ENCODE measurements at places on chromosomes 11 and 22.

GRCh38 chr22:36405671-36406538, 18.1 kb upstream of the MYH9 start:
- no peak for DNase-seq
- H3K27ac ChIP-seq = no peak overlapping the region
- H3K36me3 ChIP-seq = no peaks in the 10 kb centered on the region
- H3K27me3 ChIP-seq = no peaks in the 10 kb centered on the region

DNA sequence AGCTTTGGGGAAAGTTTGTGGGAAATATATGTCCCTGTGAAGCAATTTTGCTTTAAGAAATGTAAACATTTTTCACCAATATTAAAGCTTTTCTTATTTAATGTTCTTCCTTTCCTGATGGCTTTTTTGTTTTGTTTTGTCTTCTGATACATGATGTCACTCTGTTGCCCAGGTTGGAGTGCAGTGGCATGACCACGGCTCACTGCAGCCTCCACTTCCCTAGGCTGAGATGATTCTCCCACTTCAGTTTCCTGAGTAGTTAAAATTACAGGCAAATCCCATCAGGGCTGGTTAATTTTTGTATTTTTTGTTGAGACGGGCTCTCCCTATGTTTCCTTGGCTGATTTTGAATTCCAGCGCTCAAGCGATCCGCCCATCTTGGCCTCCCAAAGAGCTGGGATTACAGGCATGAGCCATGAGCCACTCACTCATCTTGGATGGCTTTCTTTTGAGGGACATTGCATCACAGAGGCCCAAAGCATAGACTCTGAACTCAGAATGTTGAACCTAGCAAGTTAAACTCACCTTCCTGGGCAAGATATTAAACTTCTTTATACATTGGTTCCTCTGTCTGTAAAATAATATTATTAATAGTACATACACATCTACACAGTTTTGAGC, 651 bp upstream of the CARD16 start:
- H3K4me1 ChIP-seq = no peaks in the 10 kb centered on the region
- H3K27ac ChIP-seq = no peak overlapping the region
- no peak for DNase-seq

DNA sequence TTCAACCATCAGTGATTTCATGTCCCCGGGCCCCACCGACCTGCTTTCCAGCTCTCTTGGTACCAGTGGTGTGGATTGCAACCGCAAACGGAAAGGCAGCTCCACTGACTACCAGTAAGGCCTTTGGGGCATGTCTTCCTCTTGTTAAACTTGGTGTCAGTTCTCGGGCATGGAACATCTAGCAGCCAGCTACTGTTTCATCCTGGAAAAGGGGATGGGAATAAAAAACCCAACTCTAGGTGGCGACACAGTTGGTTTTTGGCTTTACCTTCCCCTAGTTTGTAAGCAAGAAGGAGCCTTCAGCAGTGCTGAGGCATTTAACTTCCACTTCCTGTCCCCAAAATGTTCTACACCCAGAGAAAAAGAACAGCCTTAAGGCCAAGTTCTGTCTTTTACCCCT, 76.7 kb downstream of the BMAL1 start:
- no peaks in the 10 kb centered on the region for H3K36me3 ChIP-seq
- no peak overlapping the region for H3K4me3 ChIP-seq
- peak; percentile 29 for DNase-seq
- H3K27ac ChIP-seq = no peak overlapping the region
- no peaks in the 10 kb centered on the region for H3K27me3 ChIP-seq
- H3K4me1 ChIP-seq = no peaks in the 10 kb centered on the region

DNA sequence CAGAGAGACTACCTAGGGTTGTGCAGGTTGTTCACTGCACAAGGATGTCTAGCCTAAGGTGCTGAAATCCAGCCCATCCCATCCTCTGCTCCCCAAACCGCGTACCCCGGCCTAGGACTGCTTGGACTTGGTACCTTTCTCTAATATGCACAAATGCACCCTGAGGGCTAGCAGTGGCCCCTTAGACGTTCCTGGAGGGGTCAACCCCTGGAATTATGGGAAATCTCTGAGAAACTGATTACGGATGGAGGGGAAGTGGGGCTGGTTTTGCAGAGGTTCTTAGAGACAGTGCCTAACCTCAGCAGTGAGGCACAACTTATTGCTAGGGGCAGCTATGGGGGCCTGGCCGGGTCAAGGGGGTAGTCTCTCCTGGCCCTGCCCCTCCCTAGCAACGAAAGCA, 2.5 kb downstream of the C11orf68 start:
- H3K27ac ChIP-seq = no peak overlapping the region
- DNase-seq = no peak
- peaks cover 3% of the 10 kb centered on the region for H3K4me1 ChIP-seq
- H3K4me3 ChIP-seq = no peak overlapping the region

- no peaks in the 10 kb centered on the region for H3K36me3 ChIP-seq
- no peak for DNase-seq
- peaks cover 2% of the 10 kb centered on the region for H3K4me1 ChIP-seq
- H3K4me3 ChIP-seq = no peak overlapping the region
- H3K27me3 ChIP-seq = no peaks in the 10 kb centered on the region
These were observed 20.1 kb upstream of the CD44 start for GRCh38 chr11:35118906-35119305.

DNA sequence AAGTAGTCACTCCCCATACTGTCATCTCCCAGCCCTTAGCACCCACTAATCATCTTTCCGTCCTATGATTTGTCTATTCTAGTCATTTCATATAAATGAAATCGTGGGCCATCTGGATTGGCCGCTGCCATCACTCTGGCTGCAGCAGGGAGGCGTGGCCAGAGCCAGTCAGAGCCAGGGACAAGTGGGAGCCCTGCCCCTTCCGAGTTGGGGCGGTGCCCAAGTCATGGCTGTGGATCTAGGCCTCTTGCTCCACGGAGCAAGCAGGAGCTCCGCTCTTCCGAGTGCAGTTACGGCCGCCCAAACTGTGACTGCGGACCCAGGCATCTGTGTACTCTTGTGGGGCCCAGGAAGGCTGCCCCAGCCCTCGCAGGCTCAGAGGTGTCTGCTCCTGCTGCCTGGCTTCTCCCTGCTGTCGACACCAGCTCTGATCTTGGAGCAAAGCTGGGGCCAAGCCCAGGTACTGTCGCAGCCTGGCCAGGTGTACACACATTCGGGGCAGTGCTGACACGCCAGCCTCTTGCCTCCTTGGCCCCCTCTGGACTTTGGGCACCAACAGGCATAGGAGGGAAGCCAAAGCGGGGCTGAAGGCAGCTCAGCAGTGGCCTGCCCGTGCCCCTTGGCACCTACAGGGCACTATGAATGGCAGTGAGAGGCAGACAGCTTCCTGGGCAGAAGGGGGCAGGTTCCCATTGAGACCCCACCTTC, 8.4 kb downstream of the MRPL48 start:
- H3K27ac ChIP-seq = no peak overlapping the region
- peaks cover 3% of the 10 kb centered on the region for H3K36me3 ChIP-seq
- no peaks in the 10 kb centered on the region for H3K4me1 ChIP-seq
- no peak for DNase-seq
- no peak overlapping the region for H3K4me3 ChIP-seq

GRCh38 chr11:73453562-73453961, 77.4 kb downstream of the RELT start:
- no peak overlapping the region for H3K4me3 ChIP-seq
- DNase-seq = no peak
- no peaks in the 10 kb centered on the region for H3K4me1 ChIP-seq
- no peak overlapping the region for H3K27ac ChIP-seq

GRCh38 chr22:22825213-22825593, 62.4 kb upstream of the IGLL5 start:
- no peaks in the 10 kb centered on the region for H3K27me3 ChIP-seq
- no peaks in the 10 kb centered on the region for H3K36me3 ChIP-seq
- DNase-seq = no peak
- no peak overlapping the region for H3K4me3 ChIP-seq
- H3K27ac ChIP-seq = no peak overlapping the region

- no peak for DNase-seq
- H3K27me3 ChIP-seq = no peaks in the 10 kb centered on the region
- no peak overlapping the region for H3K27ac ChIP-seq
- no peaks in the 10 kb centered on the region for H3K4me1 ChIP-seq
These were observed 3.5 kb downstream of the MUC5B start for GRCh38 chr11:1226226-1226985.

DNA sequence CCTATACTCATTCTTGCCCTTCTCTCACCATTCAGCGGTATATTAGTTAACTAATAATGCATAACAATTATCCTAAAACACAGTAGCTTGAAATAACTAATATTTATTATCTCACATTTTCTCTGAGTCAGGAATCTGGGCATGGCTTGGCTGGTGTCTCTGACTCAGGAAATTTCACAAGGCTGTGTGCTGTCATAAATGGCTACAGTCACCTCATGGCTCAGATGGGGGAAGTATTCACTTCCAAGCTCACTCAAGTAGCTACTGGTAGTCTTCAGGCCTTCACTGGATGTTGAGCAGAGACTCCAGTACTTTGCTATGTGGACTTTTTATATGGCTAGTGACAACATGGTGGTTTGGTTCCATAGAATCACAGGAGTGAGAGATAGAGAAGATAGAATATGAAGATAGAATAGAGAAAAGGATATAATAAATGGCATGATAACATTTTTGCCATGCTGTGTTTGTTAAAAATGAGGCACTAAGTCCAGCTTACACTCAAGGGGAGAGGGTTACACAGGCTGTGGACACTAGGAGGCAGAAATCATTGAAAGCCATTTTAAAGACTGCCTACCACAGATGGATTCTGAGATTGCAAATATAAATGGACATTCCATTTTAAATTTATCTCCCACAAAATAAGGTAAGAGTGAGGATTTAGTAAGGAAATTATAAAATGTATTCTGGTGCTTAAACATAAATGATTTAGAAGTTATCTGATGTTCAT, 997.8 kb upstream of the CHORDC1 start:
- no peak for DNase-seq
- no peak overlapping the region for H3K27ac ChIP-seq
- no peak overlapping the region for H3K4me3 ChIP-seq
- H3K27me3 ChIP-seq = no peaks in the 10 kb centered on the region
- H3K36me3 ChIP-seq = no peaks in the 10 kb centered on the region
- H3K4me1 ChIP-seq = no peaks in the 10 kb centered on the region

DNA sequence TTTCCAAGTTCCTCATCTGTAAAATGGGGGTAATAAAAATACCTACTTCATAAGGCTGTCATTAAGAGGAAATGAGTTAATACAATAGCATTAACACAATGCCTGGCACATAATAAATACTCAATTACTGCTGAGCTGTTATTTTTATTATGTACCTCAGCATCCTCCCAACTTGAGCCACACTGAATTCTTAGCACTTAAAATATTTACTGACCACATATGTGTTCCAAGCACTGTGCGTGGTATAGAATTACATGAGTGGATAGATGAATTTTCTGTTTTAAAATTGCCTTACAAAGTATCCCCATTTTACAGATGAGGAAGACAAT, 139.0 kb upstream of the TIMP3 start:
- H3K27ac ChIP-seq = no peak overlapping the region
- H3K4me3 ChIP-seq = no peak overlapping the region
- no peaks in the 10 kb centered on the region for H3K36me3 ChIP-seq
- no peaks in the 10 kb centered on the region for H3K4me1 ChIP-seq
- no peaks in the 10 kb centered on the region for H3K27me3 ChIP-seq

DNA sequence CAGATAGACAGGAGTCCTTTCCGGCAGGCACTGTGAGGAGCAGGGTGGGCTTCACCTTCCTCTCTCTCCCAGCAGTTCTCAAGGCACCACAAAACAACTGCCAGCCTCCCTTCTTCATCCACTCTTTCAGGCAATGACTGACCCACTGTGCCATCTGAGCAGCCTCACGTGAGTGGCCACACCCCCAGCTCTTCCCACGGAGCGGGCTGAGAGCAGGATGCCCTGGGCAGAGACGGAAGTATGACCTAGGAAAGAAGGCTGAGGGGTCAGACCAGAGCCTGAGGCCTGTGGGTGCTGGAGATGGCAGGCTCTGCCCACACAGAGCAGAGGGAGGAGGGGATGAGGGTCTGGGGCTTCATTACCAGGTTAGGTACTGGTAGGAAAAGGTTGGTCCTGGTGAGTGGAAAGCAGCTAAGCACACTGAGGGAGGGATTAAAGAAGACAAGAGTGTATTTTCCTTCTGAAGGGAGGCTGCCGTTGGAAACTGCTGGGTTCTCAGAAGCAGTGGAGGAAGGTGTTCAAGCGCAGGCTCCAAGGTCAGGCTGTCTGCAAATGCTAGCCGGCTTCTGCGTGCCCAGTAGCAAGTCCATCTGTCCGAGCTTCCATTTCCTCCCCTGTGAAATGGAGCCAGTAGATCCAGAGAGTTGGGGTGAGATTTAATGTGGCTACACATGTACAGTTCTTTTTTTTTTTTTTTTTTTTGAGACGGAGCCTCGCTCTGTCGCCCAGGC, 4.6 kb downstream of the NLRP6 start:
- H3K27me3 ChIP-seq = peaks cover 12% of the 10 kb centered on the region
- H3K4me3 ChIP-seq = no peak overlapping the region
- H3K36me3 ChIP-seq = peaks cover 4% of the 10 kb centered on the region
- no peak for DNase-seq
- H3K27ac ChIP-seq = no peak overlapping the region
- peaks cover 6% of the 10 kb centered on the region for H3K4me1 ChIP-seq

- DNase-seq = no peak
- no peaks in the 10 kb centered on the region for H3K36me3 ChIP-seq
- no peaks in the 10 kb centered on the region for H3K27me3 ChIP-seq
- no peak overlapping the region for H3K27ac ChIP-seq
- no peaks in the 10 kb centered on the region for H3K4me1 ChIP-seq
- H3K4me3 ChIP-seq = peak overlapping the region; percentile 53
These were observed 504 bp upstream of the ZNF215 start for GRCh38 chr11:6925636-6926207.

- no peak overlapping the region for H3K27ac ChIP-seq
- no peak overlapping the region for H3K4me3 ChIP-seq
- DNase-seq = no peak
- H3K36me3 ChIP-seq = peaks cover 46% of the 10 kb centered on the region
These were observed 11.6 kb downstream of the FADS2 start for GRCh38 chr11:61839742-61840141.

GRCh38 chr22:30978304-30978962, 9.4 kb downstream of the TUG1 start:
- H3K27ac ChIP-seq = no peak overlapping the region
- H3K4me3 ChIP-seq = no peak overlapping the region
- no peaks in the 10 kb centered on the region for H3K4me1 ChIP-seq
- H3K27me3 ChIP-seq = no peaks in the 10 kb centered on the region
- no peak for DNase-seq
- peaks cover 7% of the 10 kb centered on the region for H3K36me3 ChIP-seq

- H3K27me3 ChIP-seq = no peaks in the 10 kb centered on the region
- no peak overlapping the region for H3K27ac ChIP-seq
- H3K4me3 ChIP-seq = no peak overlapping the region
- DNase-seq = no peak
- no peaks in the 10 kb centered on the region for H3K4me1 ChIP-seq
These were observed 166.9 kb downstream of the NAV2 start for GRCh38 chr11:19879307-19880087.

- H3K4me3 ChIP-seq = no peak overlapping the region
- H3K36me3 ChIP-seq = no peaks in the 10 kb centered on the region
- no peak for DNase-seq
These were observed 36.7 kb upstream of the AMPD3 start for GRCh38 chr11:10418259-10418949.

- H3K27ac ChIP-seq = no peak overlapping the region
- no peaks in the 10 kb centered on the region for H3K36me3 ChIP-seq
- no peaks in the 10 kb centered on the region for H3K27me3 ChIP-seq
- H3K4me1 ChIP-seq = peaks cover 3% of the 10 kb centered on the region
These were observed 601.3 kb downstream of the BUD13 start for GRCh38 chr11:116171271-116172140.

- no peaks in the 10 kb centered on the region for H3K36me3 ChIP-seq
- no peak overlapping the region for H3K27ac ChIP-seq
- no peak for DNase-seq
- H3K4me3 ChIP-seq = no peak overlapping the region
- no peaks in the 10 kb centered on the region for H3K27me3 ChIP-seq
These were observed 8.9 kb downstream of the OLFML1 start for GRCh38 chr11:7494086-7494745.

All from iPS DF 6.9 (cell line).